Activated CD4-positive, alpha-beta memory T cell treated with anti-CD3 and anti-CD28 coated beads, Interleukin-2, amount 10 ng/mL, durations not matched to agents 7 days and 5 days (primary cell): ENCODE measurements at places on chromosomes 4 and X.

- no peak for DNase-seq
Measured at GRCh38 chr4:106618956-106619355, 250.4 kb upstream of the GIMD1 start.

GRCh38 chr4:152807294-152807829 is 27.6 kb downstream of the ARFIP1 start:
- no peak for DNase-seq

- peak; percentile 60 for DNase-seq
Measured at GRCh38 chrX:153582896-153583295, 16.0 kb downstream of the CCNQ start.

GRCh38 chr4:11735651-11736050 is 307.0 kb upstream of the HS3ST1 start:
- DNase-seq: no peak

DNA sequence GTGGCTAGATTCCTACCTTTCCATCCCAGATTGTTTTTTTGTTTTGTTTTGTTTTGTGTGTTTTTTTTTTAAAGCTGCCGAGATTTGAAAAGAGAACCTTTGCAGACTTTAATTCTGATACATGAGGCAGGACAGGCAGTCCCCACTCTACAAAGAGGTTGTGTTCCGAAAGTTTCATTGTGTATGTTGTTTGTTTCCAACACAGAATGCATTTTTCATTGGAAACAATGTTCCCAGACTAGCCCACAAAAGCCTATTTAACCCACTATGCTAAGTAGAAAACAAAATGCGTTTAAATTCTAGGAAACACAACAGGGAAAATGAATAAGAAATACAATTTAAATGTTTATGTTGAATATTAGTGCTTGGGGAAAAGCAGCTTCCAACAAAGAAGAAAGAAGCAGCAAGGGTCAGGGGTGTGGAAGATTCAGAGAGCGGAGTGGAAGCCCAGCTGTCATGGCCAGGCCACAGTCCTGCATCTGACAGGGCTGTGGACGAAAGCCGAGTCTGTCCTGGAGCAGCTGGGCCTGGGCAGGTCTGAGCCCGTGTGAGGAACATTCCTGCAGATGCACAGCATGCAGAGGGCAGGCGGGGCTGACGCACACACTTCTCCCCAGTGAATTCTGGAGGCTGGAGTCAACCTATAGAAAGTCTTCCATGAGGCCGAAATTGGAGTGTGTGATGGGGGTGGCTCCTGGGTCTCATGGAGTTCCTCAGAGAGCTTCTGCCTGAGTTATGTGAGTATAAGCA is 12.4 kb upstream of the SETD7 start:
- no peak for DNase-seq

DNA sequence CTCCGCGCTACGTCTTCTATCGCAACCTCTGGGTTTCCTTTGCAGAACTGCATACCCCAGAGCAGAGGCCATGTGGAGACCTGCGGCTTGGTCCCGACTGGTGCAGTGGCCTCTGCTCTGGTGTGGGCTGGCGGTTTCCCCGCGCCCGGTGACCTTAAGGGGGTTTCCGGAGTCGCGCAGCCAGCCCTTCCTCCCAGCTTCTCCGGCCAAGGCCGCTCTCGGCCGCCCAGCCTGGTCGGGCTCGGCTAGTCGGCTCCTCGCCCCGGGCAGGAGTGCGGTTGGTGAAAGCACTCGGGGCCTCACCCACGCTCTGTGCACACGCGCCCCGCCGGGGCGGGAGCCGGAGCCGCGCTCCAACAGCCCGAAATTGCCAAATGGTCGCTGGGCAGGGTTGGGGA is 84.9 kb downstream of the BCOR start:
- DNase-seq: peak; percentile 25

DNA sequence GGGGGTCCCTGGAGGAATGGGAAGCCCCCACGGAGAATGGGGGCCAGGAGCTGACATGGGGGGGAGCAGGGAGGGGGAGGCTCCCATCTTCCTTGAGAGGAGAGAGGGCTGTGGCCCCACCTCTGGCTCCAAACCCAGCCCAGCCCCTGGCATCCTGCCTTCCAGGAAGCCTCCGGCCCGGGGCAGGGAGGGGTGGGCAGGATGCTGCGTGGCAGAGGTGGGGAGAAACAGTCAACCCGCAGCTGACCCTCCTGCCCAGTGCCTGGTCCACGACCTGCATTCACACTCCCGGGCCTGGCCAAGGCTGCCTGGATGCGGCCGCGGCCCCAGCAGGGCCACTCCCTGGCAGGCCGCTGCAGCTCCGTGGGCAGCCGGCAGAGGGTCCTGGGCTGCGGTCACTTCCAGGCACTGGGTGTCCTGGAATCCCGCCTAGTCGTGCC is 39.0 kb downstream of the CPLX1 start:
- DNase-seq: peak; percentile 52

- DNase-seq: no peak
Measured at GRCh38 chr4:13162886-13163285, 321.3 kb downstream of the RAB28 start.

- no peak for DNase-seq
Measured at GRCh38 chr4:52869196-52869595, 7.1 kb downstream of the RASL11B start.

DNA sequence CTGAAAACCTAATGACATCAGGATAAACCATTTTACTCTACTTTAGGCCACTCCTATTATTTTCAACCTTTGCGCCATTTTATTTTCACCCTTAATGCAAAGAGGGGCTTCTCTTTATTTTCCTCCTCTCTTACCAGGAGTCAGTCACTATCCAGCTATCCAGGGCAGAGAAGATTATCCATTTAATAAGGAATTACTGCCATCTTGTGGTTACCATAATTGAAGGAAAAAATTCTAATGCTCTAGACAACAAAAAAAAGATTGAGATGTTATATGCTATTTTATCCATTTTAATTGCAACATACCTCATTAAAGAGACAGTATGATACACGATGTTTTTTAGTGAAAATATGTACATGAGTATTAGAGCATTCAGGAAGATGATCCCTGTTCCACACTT is 514.5 kb upstream of the FAM241A start:
- DNase-seq: no peak

DNA sequence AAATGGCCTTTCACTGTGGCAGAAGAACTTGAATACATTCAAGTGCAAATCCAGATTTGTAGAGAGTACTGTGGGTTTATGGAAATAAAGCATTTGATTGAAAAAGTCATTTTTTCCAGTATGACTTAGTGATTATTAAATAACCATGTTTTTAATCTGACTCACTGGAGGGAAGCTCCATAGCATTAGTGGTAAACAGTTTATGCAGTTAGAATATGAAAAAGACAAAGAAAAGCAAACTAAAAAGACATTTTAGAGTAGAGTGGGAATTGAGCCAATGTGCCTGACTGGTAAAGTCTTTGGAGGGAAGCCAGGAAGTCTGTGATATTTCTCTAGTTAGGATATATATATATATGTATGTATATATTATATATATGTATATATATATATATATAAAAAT is 53.4 kb downstream of the FAT4 start:
- DNase-seq: no peak
